ENCODE measurements at places on chromosomes 5 and 9.

DNA sequence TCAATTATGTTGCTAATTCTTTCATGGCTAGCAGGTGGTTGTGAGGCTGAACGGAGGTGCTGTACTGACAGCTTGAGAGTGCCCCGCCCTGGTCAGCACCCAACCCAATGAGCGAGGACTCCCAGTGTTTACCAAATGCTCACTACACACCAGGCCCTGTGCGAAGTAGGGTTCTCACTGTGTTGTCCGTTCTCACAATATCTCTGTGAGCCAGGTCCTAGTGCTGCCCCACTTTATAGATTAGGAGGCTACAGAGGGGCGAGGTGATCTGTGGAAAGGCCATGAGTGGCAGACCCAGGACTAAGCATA, 28.2 kb downstream of the COL15A1 start:
- no peak for DNase-seq

- no peak for DNase-seq
Observed at GRCh38 chr9:92769286-92769685, 4.7 kb upstream of the BICD2 start.

- DNase-seq: no peak
Observed at GRCh38 chr9:79623799-79624721, 52.3 kb downstream of the TLE4 start.

DNA sequence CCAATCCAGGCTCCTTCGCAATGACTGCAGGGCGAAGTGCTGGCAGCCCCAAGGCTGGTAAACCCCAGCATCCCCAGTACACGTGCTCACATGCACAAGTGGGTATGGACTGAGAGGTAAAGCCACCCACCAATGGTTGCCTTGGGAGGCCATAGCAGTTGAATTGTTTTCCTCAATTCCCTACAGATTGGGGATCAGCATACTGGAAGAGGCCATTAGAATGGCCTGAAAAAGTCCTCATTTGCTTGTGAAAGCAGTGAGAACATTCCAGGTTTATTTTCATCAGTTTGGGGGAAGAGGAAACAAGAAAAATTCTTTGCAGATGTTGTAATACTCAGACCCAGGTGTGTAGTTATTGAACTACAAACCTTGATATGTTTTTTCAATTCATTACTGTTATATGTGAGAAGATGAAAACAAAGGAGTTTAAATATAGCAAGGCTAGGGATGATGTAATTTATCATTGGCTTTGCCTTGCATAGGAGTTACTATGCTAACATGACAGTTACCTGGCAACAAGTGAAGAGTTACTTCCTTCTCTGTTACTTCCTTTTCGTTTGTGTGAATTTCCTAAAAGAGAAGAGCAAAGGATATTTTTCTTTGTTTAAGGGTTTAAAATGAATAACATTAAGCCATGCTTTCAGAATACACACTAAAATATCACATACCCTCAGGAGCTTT, 36.4 kb downstream of the MTMR12 start:
- no peak for DNase-seq

DNA sequence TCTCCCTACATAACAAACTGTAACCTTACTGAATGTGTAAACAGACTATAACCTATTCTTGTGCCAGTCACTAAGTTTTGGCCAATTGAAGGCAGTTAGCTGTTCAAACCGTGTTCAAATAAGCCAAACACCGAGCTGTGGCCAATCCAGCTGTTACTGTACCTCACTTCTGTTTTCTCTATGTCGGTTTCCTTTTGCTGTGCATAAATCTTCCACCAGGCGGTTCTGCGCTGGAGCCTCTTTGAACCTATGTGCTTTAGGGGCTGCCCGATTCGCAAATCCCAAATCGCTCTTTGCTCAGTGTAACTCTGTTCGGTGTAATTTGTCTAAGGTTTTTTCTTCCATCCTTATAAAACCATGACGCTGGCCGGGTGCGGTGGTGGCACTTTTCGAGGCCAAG, 31.8 kb downstream of the F2R start:
- no peak for DNase-seq

Measured in NCI-H146 (cell line).